Stimulated activated naive CD8-positive, alpha-beta T cell treated with anti-CD3 and anti-CD28 coated beads, Interleukin-15, amount 100 ng/mL, for 72 hours (primary cell): ENCODE measurements at places on chromosomes 4 and X.

- peak; percentile 33 for DNase-seq
Measured at GRCh38 chr4:37765741-37766140, 60.7 kb upstream of the PGM2 start.

GRCh38 chrX:2391869-2392606 is 108.7 kb downstream of the DHRSX start:
- DNase-seq: no peak

GRCh38 chr4:115562506-115562905 is 449.1 kb upstream of the NDST4 start:
- DNase-seq: no peak

DNA sequence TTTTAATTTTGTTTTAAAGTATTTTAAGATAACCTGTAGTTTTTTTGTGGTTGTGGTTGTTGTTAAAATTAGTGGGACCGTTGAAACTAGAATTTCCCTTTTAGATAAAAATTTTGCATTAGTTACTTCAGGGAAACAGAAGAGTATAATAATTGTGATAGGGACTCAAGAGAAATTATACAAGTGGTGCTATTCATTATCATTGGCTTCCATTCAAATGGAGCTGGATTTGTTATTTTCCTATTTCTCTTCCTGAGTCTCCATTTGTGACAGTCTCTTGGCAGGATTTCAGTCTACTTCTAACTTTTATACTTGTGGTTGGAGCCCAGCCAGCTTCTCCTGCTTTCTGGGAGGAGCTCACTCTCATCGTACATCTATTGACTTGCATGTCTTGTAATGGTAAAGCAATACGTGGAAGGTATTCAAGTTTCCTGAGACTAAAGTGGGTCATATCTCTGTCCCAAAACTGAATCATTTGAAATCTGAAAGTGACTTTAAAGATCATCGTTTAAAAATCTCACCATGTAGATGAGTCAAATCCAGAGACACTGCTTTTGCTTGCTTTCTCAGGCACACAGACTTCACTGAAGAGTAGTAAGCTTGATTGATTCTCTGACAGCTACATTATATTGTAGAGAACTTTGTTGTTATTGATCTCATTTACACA is 155.8 kb downstream of the RPA4 start:
- no peak for DNase-seq

DNA sequence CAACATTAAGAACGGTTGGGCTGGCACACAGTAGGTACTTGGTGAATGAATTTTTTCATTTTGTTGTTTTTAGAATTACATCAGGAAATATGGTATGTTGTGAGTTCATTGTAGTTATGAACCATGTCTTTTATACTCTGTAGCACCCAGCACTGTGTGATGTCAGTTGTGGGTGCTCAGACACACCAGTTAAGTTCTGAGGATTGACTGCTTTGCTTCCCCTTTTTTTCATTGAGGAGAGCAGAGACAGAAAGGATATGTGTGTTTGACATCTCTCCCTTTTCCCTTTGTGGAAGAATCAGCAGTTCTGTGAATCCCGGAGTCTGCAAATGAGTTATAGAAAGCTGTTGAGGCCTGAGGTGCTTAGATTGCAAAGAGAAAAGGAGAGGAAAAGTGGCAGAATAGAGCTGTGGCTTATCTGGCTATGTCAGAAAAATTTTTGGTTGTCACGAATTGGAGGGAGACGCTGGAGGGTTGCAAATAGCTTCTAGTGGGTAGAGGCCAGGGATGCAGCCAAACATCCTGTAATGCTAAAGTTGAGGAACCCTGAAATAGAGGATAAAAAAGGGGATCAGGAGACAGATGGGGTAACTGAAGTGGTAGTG is 13.1 kb downstream of the SMAD1 start:
- no peak for DNase-seq

DNA sequence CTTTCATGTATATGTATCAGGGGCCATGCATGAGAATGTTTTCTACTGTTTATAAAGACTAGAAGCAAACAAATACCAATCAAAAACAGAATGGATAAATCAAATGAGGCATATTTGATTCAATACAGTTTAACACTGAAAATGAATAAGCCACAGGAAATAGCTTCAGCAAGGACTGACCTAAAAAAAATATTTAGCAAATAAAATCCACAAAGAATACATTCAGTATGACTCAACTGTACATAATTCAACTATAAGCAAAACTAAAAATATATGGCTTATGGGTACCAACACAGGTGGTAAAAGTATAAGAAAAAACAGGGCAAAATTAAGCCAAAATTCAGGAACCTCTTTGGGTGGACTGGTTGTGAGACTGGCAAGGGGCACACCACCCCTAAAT is 112.9 kb downstream of the KCNIP4 start:
- DNase-seq: no peak
